ELR (cell line): ENCODE measurements at places on chromosomes 1 and 21.

GRCh38 chr1:44408212-44408582, 3.1 kb downstream of the RNF220 start:
- DNase-seq: no peak

DNA sequence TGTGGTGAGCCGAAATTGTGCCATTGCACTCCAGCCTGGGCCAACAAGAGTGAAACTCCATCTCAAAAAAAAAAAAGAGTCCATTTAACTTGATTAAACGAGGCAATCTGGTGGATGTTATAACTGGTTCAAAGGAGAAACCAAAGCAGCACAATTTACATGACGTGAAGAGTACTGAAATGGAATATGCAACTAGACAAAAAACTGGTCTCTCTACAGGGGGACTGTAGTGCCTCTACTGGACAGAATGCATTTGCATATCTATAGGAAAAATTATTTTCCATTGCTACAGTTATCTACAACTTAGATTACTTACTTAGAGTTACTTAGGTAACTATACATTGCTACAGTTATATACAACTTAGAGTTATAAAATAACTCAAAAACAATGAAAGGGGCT, 2.7 kb upstream of the CAPN2 start:
- DNase-seq: peak; percentile 61

GRCh38 chr1:116001739-116002487, 25.6 kb downstream of the SLC22A15 start:
- DNase-seq: no peak

- DNase-seq: peak; percentile 96
These were observed 862.7 kb downstream of the PLA2G4A start for GRCh38 chr1:187691439-187691838.

DNA sequence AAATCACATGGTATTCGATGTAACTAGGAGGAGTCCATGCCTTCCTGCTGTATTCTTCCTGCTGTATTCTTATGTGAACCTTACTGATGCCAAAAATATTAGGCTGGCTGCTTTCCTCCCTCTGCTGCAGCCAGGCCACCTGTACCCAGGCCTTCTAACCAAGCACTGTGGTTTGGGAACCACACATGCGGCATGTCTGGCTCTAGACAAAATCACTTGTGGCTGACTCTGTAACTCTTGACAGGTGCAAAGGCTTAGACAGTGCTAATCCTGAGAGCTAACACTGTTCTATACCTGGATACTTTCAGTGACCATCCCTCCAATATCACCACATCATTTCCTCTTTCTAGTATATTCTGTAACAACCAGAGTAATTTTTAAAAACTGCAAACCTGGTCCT, 67.7 kb downstream of the PCP4 start:
- no peak for DNase-seq

DNA sequence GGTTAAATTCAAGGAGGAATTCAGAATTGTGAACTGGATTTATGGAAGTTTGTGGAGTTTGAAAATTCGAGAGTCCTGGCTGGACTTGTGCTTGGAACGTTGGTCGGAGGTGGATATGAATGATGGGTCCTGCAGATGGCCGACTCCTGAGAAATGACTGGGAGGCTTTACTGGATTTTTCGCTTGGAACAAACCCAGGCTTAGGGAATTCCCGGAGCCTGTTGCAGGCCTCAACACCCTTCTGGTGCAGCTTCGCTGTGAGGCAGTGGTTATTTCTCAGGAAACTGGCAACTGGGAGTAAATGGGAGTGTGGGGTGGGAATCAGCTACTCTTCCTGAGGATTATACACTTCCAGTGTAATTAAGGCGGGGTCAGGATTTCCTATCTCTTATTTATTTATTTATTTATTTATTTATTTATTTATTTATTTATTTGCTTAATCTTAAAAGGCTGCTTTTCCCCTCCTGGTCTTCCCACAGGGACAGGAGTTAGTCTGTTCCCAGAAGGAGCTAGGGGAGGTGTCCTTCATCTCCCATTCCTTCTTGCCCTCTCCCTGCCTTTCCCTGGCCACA, 21.1 kb downstream of the MAPKAPK2 start:
- no peak for DNase-seq

DNA sequence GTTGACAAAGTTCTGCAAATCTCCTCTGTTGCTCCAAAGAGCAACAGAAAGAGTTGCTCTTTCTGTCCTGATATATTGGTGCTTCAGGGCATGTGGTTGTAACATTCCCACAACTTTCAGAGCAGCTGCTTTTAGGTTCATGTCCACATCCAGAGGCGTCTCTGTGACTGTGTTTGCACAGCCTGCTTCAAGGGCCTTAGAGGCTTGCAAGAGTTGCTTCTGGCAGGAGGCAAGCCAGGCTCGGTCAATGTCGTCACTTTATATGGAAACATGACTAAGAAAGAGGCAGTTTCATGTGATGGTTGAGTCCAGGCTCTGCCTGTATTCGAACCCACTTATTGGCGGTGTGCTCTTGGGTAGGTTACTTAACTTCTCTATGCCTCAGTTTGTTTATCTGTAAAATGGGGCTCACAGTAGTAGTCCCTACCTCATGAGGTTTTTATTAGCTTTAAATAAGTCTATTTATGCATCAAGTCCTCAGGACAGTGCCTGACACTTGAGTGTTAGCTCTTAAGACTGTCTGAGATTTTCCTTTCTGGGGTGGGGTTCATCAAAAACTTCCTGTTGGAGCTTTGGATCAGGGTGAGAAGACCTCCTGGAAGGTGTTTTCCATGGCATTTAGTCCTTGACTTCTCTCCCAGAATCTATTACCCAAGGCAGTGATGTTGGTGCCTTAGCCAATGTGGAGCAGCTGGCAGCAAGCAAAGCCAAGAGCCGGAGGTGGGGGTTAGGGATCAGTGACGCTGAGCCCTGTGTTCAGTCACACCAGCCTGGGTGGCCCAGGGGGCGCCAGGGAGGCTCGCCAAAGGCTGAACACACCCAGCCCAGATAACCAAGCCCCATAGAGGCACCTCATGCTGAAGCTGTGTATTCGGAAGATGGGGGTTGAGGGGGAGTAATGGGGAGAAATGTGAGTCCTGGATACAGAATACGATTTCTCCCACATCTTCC, 18.9 kb downstream of the LHX4 start:
- DNase-seq: peak; percentile 28

DNA sequence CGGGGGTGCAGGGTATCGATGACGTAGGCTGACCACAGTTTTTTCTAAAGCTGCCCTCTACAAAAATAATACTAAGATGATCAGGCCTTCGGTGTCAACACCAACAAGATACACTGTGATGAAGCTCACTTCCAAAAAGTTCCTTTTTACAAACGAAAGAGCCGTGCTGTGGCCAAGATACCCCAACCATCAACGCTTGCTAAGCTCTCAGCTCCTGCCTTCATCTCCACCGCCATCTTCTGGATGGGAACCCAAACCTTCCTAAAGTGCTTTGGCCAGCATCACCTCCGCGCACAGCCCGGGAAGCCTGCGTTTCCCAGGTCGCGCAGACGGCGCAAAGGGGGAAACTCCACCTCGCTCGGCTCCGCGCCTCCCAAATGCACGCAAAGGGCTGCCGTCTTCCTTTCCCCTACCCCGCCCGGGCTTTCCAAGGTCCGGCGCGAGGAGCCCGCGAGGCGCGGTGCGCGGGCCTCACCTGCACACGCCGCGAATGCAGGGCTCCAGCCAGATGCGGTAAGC, 541 bp downstream of the USP48 start:
- peak; percentile 60 for DNase-seq

DNA sequence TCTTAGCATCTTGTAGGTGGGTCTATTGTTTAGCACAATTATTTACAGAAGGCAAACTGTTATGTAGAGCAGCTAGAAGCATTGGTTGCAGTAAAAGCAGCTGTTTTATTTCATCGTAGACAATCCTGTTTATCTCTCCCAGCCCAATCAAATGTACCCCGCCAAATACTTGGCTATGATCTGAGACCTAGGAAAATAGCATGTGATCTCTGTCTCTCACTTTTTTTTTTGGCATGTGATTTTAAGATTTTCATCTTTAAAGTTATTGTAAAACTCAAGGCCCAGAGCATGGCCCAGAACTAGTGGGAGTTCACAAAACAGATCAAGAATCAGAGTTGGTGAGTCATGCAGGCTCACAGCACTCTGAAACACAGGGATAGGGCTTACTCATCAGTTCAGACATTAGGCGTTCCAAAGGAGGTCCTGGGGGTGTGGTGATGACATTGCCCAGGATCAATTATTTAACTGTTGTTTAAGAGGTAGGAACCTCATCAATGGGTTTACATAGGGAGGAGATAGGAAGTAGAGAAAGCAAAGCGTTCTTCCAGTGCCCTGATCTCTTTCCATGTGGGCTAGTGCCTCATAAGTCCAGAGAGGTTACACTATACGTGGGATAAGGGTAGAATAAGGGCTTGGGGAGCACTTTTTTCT, 40.2 kb downstream of the TBX19 start:
- DNase-seq: peak; percentile 95

DNA sequence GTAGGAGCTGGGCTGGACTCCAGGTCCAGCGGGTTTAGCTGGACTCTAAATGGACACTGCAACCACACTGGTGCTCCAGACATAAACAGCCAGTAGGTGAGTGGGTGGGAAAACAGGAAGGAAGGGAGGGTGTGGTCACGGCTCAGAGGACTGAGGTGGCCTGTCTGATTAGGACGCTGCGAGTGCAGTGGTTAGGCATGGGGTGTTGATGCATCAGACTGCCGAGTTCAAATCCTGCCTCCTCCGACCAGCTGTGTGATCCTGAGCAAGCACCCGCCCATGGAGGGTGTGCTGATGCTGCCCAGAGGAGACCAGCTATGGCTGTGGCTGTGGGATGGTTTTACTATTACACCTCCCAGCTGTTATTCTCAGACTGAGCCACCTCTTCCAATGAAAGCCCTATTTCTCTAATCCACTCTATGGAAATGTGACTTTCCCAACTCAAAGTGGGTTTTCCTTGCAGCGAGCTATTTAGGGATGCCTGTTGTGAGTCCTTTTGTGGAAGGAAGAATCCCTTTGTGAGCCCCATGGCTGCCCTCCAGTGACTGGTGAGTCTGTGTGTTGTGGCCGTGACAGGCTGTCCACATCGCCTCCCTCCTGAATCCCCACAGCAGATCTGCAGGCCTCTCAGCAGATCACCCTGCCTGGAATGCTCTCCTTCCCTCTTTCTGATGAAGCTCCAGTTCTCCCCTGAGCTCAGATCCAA, 56.6 kb upstream of the EDN2 start:
- peak; percentile 70 for DNase-seq

GRCh38 chr1:147842578-147842977, 60.0 kb upstream of the GJA8 start:
- no peak for DNase-seq

DNA sequence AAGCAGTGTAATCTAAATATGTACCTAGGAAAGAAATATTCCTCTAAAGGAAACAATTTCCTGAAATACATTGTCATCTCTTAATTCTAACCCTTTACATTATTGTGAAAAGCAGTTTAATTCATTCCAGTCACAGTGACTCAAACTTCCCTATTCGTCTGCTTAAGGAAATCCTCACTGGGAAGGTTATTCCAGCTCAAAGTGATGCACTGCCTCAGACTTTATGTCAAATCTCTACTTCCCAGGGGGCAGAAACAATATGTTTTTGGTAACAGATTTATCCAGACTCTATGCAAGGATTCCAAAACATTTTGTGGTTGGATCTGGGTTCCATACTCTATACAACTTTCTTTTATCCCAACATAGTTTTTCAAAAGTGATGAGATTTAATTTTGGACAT, 145.2 kb downstream of the NTMT2 start:
- DNase-seq: no peak

DNA sequence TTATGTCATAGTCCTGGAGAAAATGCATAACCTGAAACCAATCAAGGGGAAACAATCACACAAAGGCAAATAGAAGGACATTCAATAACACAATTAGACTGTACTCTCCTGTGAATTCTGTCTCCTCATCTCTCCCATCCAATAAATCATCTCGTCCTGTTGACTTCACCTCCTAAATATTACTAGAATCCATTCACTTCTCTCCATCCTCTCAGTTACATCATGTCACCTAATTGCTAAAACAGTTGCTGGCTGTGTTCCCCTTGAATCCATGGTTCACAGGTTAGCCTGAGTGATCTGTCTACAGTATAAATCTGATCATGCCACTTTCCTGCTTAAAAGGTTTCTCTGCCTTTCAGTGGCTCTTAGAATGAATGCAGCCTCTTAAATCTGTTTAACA, 220.2 kb downstream of the TGFB2 start:
- no peak for DNase-seq

DNA sequence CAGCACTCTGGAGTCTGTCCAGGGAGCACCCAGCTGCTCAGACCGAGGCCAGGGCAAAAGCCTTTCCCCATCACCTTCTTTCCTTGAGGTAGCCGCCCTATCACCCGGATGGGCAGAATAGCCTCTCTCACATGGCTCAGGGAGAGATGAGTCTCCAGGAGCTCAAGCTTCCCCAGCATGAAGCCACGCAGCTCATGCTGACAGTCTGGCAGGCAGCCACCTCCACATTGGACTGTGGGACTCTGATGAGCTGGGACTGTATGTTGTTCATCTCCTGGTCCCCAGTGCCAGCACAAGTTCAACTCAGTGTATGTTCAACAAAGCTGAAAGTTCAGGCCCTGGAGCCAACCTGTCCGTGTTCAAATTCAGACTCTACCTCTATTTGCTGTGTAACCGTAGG, 75.2 kb upstream of the ZC3H12A start:
- DNase-seq: no peak

- no peak for DNase-seq
These were observed 17.5 kb downstream of the GTF2B start for GRCh38 chr1:88873737-88874349.

GRCh38 chr1:113904293-113904673, 316 bp downstream of the AP4B1 start:
- DNase-seq: no peak

DNA sequence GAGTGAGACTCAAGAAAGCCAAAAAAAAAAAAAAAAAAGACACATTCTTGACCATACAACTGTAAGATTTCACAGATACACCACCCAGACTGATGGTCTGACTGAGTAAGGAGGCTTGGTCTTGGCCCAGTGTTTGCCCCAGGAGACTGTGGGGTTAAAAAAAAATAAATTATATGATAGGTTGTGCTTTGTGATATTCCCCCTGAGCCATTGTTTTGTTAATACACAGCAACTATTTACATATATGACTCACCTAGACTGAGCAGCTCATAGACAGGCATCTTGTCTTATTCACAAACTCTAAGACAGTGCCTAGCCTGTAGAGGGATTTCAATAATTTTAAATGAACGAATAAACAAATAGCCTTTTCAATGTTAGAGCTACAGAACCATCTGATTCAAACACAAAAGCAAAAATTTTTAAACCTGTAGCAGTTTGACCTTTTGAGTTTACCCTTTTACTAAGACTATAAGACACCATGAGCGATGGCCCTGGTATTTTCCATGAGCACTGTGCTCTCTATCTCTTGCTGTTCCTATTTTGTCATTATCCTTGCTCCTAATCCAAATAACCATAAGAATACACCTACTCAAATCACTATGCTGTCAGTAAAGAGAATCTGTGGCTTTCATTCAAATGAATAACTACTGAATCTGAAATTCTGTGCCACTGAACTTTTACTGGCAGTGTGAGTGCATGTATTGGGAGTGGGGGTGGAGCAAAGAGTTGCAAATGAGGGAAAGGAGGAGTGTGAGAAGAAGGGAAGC, 199.4 kb upstream of the PTBP2 start:
- peak; percentile 74 for DNase-seq

DNA sequence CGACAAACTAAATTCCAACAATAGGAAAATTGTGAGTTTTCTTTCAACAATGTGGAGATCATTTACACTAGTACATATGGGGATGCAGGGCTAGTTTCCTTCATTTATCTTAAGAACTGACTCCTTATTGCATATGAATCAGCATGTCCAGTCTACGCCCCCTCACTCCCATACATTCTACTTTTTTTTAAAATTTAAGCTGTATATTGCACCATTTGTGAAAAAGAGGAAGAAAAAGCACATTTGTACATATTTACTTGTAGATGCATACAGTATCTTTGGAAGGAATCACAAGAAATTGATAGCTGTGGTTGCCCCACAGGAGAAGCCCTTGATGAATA, 15.9 kb downstream of the VPS26C start:
- DNase-seq: no peak
